ENCODE measurements at places on chromosomes 1 and 21.

- no peak for DNase-seq
Observed at GRCh38 chr1:188889166-188889565, 1588.5 kb downstream of the BRINP3 start.

- DNase-seq = no peak
Observed at GRCh38 chr1:88612292-88612691, 71.8 kb upstream of the PKN2 start.

GRCh38 chr1:86227026-86227425 is 70.5 kb upstream of the COL24A1 start:
- DNase-seq = no peak

DNA sequence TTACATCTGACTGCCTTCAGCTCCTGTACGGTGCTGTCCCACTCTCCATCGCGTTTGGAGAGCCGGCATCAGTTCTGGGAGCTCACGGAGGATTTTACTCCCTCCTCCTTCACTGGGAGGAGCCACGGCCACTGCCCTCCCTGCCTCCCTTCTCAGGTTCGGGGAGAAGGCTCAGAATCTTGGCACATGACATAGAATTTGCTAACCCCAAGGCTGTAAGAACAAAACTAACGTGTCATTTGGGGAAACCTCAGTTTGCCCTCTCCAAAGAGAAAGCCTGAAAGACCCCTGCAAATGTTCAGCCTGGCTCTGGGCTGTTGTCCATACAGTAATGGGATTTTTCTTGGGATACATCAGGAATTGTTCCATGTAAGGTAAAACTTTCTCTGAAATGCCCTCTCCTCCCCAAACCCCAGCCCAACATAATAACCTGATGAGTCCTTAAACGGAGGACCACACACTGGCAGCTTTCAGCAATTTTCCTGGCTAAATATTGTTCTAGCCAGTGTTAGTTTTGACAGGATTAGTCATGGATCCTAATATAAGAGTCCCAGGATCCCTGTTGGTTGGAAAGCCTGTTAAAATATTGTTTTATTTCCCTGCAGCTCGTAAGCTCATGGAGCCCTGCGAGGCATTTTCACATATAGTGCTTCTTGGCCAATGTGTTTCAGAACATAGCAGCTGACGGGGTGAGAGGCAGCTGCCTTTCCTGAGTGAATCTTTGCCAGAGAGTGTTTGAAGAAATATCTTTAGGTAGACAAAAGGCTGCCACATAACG is 98.8 kb downstream of the RHOU start:
- no peak for DNase-seq

DNA sequence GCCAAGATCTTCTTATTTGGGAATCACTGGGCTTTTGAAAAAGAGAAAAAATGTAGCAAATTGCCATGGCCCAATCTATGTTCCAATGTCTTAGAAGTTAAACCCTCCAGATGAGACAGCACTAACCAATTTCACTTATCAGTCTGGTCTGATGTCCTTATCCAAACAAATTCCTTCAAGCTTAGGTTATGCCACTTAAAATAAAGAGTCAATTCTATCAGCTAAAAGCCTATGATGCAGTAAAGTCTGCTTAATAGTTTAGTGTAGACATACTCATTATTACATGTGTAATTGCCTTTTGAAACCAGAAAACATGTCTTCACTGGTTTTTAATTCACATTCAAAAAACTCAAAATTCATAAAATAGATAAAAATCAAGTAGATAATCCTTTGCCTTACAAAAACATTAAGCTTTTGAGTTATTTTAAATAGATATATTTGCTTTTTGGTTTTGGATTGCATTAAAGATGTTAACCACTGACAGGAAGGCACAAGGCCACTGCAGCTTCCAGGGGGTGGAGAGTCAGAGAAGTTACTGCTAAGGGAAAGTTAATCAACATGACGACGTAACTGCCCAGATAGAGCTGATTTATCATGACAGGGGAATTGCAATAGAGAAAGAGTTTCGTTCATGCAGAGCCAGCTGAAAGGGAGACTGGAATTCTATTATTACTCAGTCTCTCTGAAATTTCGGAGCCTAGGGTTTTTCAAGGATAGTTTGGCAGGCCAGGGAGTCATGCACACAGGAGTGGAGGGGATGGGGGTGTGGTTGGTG is 106.1 kb downstream of the MAP3K21 start:
- no peak for DNase-seq

- DNase-seq = no peak
Observed at GRCh38 chr1:22112554-22112953, 30.3 kb downstream of the WNT4 start.

DNA sequence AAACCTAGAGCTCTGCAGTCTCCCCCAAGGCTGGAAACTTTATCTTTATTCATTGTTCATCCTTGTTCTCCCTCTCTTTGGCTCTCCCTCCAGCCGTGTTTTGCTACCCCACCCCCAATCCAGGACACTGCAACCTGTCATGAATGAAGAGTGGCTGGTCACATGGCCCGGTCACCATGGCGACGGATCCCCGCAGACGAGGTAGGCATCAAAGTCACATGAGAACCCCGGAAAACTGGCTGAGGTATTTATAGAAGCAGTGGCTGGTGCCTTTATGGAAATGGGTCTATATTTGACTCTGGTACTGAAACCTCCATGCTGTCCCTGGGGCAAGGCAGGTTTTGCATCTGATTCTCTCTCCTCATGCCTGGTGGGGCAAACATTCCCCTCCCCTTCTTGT is 13.4 kb upstream of the SLC6A17 start:
- DNase-seq = peak; percentile 8

GRCh38 chr1:243409284-243409683 is 153.4 kb downstream of the SDCCAG8 start:
- DNase-seq = no peak

DNA sequence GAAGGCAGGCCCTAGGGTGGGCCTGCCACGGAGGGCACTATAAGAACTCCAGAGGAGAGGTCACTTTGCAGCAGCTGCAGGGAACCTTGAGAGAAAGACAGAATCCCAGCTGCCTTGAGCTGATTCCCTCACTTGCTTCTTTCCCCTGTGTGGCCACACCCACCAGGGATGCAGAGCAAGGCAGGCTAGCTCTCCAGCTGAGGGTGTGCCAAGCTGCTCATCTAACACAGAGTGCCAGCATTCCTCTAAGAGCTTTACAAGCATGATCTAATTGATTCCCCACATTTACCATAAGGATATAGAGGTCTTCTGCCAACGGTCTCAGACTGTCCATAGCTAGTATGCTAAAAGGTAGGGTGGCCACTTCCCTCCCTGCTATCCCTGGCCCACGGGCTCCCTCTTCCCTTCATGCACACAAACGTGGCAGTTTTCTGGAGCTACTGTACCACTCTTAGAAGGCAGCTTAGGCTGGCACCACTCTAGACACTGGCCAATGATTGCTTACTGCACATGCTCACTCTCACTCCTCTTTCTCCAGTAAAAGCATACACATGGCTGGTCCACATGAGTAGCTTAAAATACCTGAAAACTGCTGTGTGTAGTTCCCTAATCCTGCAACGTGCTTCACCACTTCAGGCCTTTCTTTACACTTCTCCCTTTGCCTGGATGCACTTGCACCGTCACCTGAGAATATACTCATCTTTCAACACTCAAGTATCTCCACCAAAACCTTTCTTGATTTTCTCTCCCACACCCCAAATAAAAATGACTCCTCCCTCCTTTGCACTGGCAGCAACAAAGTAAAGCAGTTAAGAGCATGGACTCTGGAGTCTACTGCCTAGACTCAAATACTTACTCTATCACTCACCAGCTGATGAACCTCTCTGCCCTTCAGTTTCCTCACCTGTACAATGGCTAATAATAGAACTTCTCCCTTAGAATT is 57.7 kb downstream of the DMAP1 start:
- no peak for DNase-seq

DNA sequence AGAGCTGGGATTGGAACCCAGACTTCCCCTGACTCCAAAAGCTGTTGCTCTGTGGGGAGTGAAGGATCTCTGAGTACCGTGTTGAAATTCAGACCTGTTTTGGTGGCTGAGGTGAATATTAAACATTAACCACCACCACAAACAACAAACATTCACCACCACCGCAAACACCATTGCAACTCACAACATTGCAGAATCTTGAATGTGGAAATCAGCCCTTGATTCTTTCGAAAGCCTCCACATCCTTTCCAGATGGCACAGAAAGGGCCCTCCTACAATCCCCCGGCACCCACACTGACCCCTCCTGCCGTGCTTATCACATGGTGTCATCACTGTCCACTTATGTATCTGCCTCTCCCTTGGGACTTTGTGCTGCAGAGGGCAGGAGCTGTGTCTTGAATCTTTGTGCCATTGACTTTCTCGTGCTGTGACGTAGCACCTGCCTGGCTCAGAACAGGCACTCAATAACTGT is 1.4 kb downstream of the CDA start:
- no peak for DNase-seq

GRCh38 chr1:91797164-91797563 is 88.8 kb downstream of the TGFBR3 start:
- DNase-seq = no peak

GRCh38 chr1:3056641-3057040 is 12.4 kb upstream of the PRDM16 start:
- no peak for DNase-seq

DNA sequence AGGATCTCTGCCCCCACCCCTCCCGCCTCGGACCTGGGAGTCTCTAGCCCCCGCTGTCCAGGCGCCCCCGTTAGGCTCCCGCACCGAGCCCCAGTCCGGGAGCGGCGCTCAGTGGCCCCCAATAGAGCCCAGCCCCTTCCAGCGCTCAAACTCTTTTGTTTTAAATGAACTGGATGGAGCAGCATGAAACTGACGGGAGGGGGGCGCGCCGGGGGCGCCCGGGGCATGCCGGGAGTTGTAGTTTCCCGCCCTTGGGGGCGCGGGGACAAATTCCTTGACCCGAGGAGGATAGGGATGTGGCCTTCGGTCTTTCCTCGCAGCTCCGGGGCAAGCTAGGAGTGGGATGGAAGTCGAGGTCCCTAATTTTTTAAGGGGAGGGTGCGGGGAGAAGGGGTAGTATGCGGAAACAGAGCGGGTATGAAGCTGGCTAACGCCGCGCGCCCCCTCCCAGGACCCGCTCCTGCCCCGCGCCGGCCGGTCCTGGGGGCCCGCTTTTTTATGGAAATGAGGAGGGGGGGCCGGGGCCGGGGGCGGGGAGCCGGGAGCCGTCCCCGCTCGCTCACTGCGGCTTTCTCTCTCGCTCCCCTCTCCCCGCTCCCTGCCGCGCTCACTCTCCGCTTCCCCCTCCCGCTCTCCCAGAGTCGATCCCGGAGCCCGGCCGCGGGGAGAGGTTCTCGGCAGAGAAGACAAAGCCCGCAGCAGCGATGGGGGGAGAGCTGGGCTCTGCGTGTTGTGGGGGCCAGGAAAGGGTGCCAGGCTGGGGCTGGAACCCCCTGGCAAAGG is at the start of gene MEX3A:
TSS of gene MEX3A (minus strand) at position 157 of the 783 bp plus-strand sequence. CDS start 467 bp downstream, outside the sequence.
- DNase-seq = peak; percentile 71

- no peak for DNase-seq
Observed at GRCh38 chr1:186239171-186239570, 135.9 kb downstream of the TPR start.

- no peak for DNase-seq
Observed at GRCh38 chr1:79811173-79811572, 804.6 kb upstream of the ADGRL4 start.

- no peak for DNase-seq
Observed at GRCh38 chr1:109892561-109893368, 17.9 kb upstream of the CSF1 start.

- no peak for DNase-seq
Observed at GRCh38 chr1:193102662-193103061, 2.6 kb downstream of the GLRX2 start.

GRCh38 chr21:39484711-39485276 is 33.0 kb downstream of the SH3BGR start:
- no peak for DNase-seq

DNA sequence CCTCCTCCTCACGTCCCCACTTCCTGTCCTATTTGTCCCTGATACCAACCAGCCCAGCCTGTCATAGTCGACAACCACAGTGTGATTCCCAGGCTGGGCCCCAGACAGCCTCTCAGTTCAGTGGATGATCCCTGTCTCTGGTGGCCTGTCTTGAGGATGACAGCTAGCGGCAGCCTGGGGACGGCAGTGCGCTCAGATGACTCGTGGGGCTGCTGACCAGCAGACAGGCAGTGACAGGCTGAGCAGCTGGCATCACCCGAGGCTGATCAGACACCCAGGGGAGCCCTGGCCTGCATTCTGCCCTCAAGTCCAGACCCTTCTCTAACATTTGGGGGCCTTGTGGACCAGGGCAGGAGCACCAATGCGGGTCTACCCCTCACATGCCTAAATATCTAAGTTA is 21.0 kb downstream of the NKAIN1 start:
- DNase-seq = no peak

- DNase-seq = no peak
Observed at GRCh38 chr1:165501330-165501969, 42.4 kb upstream of the LRRC52 start.

GRCh38 chr1:29254346-29254745 is 18.0 kb downstream of the PTPRU start:
- no peak for DNase-seq

- no peak for DNase-seq
Observed at GRCh38 chr1:197961933-197962332, 44.8 kb downstream of the LHX9 start.

DNA sequence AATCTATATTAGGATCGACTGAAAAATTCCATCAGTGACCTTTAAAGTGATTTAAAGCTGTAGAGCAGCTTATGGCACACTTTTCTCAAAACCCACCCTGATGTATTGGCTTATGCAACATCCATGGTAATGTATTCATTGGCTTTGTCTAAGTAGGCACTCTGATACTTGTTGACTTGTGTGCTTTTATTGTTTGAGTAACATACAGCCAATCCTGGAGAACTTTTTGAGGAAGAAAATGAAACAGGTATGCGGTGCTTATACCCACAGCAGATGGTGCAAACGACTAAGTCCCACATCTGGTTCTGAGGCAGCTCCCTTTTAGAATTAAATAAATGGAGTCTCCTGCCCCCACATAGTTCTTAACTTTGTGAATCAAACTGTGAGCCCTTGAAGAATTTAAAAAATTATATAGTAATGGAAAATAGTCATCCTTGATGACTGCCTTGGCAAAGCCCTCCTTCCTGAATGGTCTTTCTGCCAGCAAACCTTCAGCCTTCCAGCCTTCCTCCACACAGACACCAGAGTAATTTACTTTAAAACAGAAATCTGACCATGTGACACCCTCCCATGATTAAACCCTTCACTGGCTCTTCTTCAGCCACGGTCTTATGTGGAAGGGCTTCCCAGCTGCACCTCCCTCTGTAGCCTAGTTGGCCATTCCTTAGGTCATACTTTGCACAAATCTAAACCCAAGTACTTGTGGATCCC is 116.0 kb downstream of the BCAR3 start:
- no peak for DNase-seq

- DNase-seq = no peak
Observed at GRCh38 chr1:227915564-227916553, 31.9 kb downstream of the WNT9A start.

GRCh38 chr1:40606194-40606593 is 59.3 kb downstream of the RIMS3 start:
- no peak for DNase-seq
